ENCODE measurements at places on chromosomes 5 and 9.

DNA sequence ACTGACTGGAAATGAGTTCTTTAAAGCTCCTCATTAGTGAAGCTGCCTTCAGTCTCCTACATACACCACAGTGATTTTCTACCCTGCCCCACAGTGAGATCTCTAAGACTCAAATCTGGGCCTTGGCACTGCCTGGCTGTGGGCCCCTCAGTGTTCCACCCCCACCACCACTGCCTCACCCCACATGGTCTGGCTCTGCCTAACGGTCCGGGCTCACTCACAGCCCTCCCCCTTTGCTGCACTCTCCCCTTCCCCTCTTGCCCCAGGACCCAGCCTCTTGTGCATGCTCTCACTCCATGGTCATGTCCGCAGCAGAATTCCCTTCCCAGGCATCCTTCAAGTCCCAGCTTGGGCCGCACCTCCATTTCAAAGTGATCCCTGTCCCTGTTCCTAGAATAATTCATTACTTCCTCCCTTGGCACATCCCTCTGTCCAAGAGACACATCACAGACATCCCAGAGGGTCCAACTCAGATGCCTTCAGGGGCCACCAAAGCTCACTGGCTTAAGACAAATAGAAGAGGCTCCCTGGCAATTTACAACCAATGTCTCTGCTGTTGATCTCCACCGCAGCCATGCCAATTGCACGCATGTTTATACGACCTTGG, 56.7 kb downstream of the HRH2 start:
- H3K4me3 ChIP-seq, result no peak overlapping the region
- peak; percentile 10 for DNase-seq
- peaks cover 1% of the 10 kb centered on the region for H3K4me1 ChIP-seq
- H3K36me3 ChIP-seq, result peaks cover 18% of the 10 kb centered on the region

- H3K27me3 ChIP-seq, result no peaks in the 10 kb centered on the region
- H3K4me1 ChIP-seq, result peaks cover 2% of the 10 kb centered on the region
- no peak overlapping the region for H3K4me3 ChIP-seq
- peaks cover 6% of the 10 kb centered on the region for H3K36me3 ChIP-seq
Measured at GRCh38 chr9:2722715-2723114, 5.4 kb downstream of the KCNV2 start.

- DNase-seq, result no peak
- peak overlapping the region; percentile 99 for H3K27ac ChIP-seq
- no peaks in the 10 kb centered on the region for H3K27me3 ChIP-seq
- peak overlapping the region; percentile 93 for H3K4me3 ChIP-seq
- H3K36me3 ChIP-seq, result peaks cover 13% of the 10 kb centered on the region
Measured at GRCh38 chr9:104746798-104747197, 685 bp upstream of the NIPSNAP3A start.

DNA sequence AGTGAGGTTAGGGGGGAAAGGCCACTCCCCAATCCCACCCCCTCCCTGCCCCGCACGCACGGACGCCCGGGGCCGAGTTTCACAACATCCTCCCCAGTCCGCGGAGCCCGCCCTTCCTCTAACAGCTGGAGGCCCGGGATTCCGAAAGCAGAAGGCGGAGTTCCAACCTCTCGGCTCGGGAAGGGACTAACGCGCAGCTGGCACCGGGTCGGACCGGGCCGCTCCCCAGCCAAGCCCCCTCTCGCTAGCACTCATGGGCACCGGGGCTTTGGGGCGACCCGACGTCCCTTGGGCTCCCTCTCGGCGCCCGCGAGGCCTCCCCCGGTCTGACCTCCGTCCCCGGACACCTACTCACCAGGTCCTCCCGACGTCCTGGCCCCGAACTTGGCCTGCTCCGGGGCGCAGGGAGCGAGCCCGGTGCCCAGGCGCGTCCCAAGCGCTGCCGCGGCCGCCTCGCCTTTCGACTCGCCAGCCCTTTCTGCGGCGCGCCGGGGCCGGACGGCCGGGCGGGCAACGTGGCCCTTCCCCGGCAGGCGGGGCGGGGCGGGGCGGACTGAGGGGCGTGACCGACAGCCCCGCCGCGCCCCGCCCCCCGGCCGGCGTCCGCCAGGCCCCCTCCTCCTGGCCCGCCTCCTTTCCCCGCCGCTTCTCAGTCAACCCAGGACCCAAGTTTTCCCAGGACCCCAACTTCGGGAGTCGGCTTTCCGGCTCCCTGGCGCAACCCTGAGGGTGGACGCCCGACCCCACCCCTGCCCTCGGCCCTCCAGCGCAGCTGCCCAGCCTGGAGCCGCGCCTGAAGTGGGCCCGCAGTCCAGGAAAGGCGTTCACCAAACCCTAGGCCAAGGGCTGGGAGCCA, at the start of gene MGAT1:
Gene MGAT1, minus strand, starts transcription at position 482 of the 856 bp plus-strand sequence. CDS start 9,835 bp downstream, outside the sequence.
- H3K4me1 ChIP-seq, result peaks cover 63% of the 10 kb centered on the region
- H3K27ac ChIP-seq, result peak within 1 kb of the TSS; percentile 86
- H3K36me3 ChIP-seq, result peaks cover 54% of the 10 kb centered on the region
- no peaks in the 10 kb centered on the region for H3K27me3 ChIP-seq

GRCh38 chr9:93492327-93492726, 38.9 kb upstream of the FAM120AOS start:
- H3K4me1 ChIP-seq, result peaks cover 18% of the 10 kb centered on the region
- peaks cover 35% of the 10 kb centered on the region for H3K36me3 ChIP-seq
- H3K27me3 ChIP-seq, result no peaks in the 10 kb centered on the region
- no peak overlapping the region for H3K27ac ChIP-seq
- H3K4me3 ChIP-seq, result no peak overlapping the region
